Pancreas (tissue), 10 donors: ENCODE measurements at places on chromosomes 6 and 20.
A peak's percentile ranks its signal among the peaks of the same experiment; 100 is the strongest.

DNA sequence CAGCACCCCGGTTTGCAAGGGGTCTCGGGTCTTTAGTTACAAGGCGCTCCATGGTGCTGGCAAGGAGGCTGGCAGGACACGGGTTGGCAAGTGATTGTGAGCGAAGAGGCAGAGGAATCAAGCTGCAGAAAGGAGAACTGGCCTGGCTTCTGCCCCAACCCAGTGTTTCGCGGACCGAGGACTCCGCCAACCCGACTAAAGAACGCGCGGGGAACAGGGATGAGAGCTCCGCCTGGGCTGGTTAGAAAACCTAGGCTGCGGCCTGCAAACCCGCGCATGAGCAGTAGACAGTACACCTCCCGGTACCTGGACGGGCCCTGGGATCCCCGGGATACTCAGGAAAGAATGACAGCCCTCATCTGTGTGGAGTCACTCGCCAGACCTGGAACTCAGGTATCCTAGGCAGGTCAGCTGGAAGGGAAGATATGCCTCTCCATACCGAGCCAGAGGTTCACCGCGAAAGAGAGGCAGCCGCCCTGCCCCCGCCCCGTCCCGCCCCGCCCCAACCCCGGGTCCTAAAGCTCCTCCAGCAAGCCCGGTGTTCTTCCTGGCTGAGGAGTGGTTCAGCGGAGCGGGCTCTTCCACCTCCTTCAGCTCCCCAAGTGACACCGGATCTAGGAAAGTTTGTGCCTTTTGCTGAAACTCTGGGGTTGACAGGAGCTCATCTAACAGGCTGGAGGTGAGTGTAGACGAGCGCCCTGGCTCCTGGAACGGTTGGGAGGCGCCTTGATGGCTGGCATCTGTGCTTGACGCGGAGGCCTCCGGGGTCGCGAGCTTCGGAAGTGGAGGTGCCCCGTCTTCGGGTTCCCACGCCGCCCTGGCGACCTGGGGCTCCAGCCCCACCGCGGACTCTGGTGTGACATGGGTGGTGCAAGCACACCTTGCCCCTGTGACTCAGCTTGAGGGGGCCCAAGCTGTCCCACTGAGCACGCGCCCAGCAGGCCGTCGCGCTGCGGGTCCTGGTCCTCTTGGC lies 1847.3 kb upstream of the DEFB115 start:
- peak; percentile 69 for DNase-seq

DNA sequence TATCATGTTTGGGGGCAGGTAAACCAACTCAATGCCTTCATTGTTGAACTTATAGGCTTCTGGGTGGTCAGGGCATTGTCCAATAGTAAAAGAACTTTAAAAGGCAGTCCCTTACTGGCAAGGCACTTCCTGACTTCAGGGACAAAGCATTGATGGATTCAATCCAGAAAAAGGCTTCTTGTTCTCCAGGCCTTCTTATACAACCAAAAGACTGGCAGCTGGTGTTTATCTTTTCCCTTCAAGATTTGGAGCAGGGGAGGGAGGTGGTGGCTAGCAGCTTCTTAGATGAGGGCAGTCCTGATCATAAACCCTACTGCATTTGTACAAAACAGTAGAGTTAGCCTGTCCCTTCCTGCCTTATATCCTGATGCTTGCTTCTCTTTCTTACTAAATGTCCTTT lies 57.5 kb downstream of the NCOA3 start:
- no peak for DNase-seq

DNA sequence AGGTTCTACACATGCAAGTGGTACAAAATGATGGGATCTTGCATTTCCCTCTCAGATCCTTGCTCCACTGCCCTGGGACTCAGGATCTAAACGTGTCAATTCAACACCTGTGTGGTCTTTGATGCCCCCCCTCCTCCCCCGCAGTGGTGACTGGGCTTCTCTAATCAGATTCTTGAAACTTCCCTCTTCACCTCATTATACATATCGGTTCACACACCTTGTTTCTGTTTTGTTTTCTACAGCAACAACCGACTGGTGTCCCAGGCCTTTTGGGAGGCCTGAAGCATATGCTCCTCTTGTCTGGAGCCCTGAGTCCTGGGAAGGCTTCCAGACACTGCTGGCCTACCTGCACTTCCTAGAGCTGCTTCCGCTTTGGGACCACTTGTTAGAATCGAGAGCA lies 20.0 kb downstream of the SAMD3 start:
- DNase-seq, result no peak

DNA sequence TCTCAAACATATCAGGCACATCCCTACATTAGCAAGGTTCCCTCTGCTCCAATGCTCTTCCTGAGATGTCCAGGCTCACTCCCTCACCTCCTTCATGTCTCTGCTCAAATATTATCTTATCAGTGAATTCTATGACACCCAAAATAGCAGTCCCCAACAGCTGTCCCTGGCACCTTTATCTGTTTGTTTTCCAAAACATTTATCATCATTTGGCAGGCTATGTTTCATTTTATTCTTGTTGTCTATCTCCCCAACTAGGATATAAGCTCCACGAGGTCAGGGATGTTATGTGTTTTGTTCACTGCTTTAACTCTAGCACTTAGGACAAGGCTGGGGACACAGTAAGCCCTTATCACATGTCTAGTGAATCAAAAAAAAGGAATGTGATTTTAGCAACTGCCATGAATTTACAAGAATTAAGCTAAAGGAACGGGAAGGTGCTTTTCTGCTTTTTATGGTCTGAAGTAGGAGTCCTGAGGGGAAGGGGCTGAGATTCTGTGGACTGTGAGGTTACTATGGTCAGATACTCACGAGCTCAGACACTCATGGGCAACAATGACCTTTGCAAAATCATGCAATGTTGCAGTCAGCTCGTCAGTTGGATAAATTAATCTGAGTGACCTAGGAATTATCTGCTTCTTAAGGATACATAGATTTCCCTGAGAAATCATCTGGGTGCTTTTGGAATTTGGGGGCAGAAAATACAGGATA lies 1.9 kb upstream of the IL22RA2 start:
- no peak for DNase-seq

DNA sequence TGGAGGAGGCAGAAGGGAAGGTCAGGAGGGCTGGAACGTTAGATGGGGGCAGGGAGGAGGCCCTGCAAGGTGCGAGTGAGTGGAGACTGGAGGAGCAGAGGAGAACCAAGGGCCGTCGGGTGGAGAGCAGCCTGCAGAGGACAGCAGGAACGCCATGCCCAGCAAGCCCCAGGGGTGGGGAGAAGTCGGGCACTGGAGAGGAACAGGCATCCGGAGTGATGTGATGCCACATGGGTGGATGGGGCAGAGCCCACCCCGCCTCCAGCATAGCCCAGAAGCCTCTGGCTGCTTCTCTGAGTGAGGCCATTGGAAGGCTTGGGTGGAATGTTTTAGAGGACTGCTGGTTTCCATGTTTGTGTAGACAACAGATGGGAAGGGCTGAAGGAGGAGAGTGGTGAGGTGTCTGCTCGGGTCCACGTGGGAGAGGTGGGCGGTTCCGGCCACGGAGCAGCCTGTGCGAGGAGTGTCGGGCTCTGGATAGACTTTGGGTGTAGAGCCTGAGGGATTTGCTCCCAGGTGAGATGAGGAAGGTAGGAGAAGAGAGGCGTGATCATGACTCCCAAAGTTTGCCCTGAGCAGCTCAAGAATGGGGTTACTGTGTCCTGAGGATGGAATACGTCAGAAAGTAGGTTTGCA lies 221.4 kb downstream of the SMOC2 start:
- no peak for DNase-seq

DNA sequence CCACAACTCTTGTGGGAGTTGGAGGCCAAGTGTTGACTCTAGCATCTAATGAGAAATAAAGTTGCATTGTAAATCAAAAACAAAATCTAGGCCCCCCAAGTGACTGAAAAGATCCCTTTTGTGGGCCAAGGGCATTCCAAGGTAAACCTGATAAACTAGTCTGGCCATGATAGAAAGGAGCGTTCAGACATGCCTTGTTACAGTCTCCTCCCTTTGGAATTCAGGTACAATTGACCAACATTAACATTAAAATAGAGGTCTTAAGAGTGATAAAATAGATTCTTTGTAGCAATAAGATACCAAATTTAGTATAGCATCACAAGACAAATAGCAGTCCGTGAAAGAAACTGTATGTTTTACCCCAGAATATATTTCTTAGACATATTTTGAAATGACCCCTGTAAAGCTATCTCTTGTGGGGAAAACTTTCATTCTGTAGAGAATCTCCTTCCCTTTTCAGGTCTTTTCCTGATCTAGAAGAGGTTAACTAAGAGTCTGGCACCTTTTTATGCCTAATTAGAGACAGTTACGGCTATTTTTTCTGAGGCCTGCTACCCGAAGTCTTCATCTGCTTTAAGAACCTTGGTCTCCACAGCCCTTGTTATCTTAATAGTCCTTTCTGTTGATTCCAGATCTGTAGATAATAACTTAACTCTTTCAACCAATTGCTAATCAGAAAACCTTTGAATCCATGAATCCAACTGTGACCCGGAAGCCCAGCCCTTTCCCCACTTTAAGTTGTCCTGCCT lies 495.4 kb upstream of the MMS22L start:
- DNase-seq, result no peak

DNA sequence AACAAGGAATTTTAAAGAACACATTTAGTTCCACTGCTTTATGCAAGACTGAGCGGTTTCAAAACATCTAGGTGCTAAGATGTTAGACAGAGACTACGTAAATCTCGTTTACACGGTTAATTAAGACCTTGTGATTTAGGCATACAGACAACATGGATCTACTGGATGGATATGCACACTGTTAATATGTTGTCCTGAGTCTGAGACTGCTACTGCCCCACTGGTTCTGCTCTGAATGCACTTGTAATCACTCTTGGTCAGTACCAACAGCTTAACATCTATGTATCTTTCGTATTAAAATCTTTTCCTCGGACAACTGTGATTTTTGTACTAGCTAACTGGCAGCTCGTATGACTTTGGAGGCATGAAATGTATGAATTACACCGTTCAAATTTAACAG lies 3.1 kb downstream of the MAN1A1 start:
- no peak for DNase-seq

- DNase-seq, result no peak
Measured at GRCh38 chr6:37675606-37676005, 22.1 kb downstream of the MDGA1 start.

- no peak for DNase-seq
Measured at GRCh38 chr20:12072954-12073264, 155.2 kb downstream of the BTBD3 start.

- DNase-seq, result no peak
Measured at GRCh38 chr6:1049900-1050299, 262.0 kb upstream of the FOXQ1 start.

- no peak for DNase-seq
Measured at GRCh38 chr6:48619771-48620170, 508.8 kb upstream of the PTCHD4 start.

DNA sequence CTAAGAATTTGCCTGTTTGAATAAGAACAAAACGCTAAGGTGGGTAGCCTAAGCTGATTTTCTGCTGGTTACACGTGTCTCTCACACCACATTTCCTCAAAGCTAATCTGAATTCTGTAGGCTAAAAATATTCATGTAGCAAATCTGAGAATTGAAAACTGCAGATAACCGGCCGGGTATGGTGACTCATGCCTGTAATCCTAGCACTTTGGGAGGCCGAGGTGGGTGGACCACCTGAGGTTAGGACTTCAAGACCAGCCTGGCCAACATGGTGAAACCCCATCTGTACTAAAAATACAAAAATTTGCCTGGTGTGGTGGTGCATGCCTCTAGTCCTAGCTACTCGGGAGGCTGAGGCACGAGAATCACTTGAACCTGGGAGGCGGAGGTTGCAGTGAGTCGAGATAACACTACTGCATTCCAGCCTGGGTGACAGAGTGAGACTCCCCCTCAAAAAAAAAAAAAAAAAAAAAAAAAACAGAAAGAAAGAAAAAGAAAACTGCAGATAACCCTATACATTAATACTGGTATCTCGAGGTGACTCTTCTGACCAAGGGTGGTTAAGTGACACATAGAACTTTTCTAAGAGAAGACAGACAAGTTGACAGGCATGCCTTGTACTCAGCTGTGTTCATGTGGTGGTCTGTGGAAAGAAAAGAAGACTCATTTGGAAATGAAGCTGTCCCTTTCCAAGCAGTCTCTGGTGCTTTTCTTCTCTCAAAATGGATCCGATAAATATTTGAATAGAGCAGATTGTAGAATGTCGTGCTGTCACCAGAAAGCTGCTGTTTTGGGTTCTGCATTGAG lies 24.7 kb upstream of the ASXL1 start:
- no peak for DNase-seq

DNA sequence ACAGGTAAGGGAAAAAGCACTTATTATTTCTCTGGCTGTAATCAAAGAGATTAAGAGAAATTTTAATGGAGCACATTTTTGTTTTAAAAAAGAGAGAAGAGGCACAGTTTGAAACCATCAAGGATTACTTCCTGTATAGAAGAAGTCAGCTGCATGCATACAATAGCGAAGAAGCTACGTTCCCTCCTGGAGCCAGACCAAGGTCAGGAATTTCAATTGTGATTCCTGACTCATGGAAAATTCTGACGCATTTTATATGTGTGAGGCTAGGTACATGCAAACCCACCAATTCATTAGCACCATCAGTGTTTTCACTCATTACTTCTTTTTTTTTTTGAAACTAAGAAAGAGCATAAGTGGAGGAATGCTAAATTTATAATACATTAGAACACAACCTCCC lies 232.7 kb upstream of the SGK1 start:
- DNase-seq, result no peak

DNA sequence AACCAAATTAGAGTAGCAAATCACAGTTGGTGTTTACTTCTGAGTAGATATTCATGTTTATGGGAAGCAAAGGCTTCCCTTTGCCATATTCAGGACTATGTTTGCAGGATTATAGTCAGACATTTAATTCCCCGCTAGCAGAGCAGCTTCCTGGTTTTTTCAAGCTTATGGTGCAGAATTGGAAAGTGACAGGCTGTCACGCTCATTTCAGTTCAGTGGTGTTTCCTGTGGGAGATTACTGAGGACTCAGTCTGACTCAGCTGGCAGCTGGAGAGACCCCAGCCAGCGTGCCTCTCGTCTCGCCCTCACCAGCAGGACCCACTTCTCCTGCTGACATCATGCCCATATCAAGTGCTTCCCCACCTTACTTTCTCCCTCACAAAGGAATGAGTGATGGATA lies 85.1 kb downstream of the LYRM2 start:
- no peak for DNase-seq

GRCh38 chr6:50965495-50965894 lies 146.8 kb downstream of the TFAP2B start:
- no peak for DNase-seq

GRCh38 chr6:79076160-79076559 lies 1.9 kb downstream of the PHIP start:
- DNase-seq, result no peak

GRCh38 chr6:1756472-1757129 lies 146.9 kb downstream of the FOXC1 start:
- no peak for DNase-seq

- DNase-seq, result no peak
Measured at GRCh38 chr20:59560588-59561227, 43.6 kb upstream of the PHACTR3 start.

- DNase-seq, result no peak
Measured at GRCh38 chr6:149107520-149107919, 210.0 kb upstream of the TAB2 start.

DNA sequence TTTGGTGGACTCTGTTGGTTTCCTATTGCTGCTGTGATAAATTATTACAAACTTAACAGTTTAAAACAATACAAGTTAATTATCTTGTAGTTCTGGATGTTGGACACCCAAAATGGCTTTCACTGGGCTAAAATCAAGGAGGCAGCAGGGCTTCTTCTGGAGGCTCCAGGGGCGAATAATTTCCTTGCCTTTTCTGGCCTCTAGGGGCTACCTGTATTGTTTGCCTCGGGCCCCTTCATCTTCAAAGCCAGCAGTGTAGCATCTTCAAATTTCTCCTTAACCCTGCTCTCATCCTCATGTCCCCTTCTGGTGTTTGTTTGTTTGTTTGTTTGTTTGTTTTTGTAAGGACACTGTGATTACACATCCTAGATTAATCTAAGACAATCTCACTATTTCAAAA lies 60.5 kb upstream of the ANKEF1 start:
- no peak for DNase-seq
